Epithelial cell of prostate (primary cell): ENCODE measurements at places on chromosomes 5 and 9.
A peak's percentile ranks its signal among the peaks of the same experiment; 100 is the strongest.

GRCh38 chr5:158658446-158659230 lies 441.1 kb downstream of the EBF1 start:
- no peak for DNase-seq

DNA sequence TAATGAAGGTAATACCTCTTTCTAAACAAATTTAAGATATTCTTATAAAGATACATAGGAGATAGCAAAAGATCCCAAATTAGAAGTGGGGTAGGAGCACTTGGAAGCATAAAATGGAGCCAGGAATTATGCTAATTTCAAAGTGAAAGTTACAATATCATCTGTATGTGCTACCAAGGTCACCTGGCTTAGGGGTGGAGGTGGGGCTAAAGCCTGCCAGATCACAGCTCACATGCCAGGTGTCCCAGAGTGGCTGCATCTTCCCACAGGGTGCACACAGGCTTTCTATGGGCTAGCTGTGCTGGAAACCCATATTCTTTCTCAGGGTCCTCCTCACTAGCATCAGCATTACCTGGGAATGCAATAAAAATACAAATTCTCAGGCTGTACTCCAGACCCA lies 118.2 kb upstream of the TXNDC8 start:
- DNase-seq, result no peak

DNA sequence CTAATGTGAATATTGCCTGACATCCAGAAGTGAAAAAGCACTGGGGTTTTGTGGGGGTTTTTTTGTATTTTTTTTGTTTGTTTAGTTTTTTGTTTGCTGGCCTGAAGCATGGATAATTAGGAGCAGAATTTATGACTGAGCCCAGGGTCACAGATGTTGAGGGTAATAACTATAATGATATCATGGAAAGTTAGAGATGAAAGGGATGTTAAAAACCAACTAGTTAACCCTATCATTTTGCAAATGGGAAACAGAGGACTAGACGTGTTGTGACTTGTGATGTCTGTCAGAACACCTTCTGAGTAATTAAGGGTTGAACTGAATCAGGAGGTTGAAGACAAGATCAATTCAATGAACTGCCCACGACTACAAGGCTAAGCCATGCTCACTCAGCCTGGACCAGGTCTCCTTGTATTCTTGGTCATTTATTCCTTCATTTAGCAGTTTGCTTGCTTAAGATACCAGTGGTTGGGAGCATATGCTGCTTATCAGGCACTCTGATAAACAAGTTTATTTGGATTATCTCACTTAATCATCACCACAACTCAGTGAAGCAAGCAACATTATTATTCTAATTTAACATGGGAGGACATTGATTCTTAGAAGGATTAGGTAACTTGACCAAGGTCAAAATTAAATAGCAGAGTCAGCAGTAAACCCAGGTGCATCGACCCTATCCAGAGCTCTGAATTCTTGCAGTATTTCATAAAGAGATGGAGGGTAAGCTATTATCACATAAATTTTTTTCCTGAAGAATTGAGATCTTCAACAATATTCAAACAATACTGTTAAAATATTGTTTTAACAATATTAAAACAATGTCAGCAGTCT lies 75.7 kb upstream of the PIK3R1 start:
- no peak for DNase-seq

DNA sequence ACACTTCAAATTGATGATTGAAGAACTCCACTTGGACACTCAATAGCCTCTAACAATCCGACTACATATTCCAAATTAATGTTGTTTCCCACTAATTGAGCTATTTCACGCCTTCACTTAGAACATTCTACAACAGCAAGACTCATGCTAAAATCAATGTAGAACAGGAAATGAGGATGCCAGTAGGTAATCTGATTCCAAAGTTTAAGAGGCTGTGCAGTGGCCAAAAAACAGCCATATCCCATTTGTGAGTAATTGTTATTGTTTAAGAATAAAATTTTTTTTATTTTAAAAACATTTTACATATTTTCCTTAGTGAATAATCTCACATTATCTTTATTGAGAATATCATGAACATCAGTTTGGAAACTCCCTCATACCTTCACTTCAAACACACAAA lies 35.7 kb upstream of the GHR start:
- DNase-seq, result no peak

DNA sequence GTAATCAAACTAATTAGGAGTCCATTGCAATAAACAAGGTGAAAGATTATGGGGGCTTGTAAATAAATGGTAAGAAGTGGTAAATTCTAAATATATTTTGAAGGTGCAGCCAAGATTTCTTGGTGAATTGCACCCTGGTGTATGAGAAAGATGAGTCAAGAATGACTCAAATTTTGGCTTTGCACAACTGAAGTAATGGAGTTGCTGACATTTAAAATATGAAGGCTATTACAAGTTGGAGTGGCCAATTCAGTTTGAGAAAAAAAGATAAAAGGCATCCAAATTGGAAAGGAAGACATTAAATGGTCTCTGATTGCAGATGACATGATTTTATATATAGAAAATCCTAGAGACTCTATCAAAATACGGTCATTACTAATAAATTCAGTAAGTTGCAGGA lies 2330.6 kb downstream of the MAT2B start:
- no peak for DNase-seq

DNA sequence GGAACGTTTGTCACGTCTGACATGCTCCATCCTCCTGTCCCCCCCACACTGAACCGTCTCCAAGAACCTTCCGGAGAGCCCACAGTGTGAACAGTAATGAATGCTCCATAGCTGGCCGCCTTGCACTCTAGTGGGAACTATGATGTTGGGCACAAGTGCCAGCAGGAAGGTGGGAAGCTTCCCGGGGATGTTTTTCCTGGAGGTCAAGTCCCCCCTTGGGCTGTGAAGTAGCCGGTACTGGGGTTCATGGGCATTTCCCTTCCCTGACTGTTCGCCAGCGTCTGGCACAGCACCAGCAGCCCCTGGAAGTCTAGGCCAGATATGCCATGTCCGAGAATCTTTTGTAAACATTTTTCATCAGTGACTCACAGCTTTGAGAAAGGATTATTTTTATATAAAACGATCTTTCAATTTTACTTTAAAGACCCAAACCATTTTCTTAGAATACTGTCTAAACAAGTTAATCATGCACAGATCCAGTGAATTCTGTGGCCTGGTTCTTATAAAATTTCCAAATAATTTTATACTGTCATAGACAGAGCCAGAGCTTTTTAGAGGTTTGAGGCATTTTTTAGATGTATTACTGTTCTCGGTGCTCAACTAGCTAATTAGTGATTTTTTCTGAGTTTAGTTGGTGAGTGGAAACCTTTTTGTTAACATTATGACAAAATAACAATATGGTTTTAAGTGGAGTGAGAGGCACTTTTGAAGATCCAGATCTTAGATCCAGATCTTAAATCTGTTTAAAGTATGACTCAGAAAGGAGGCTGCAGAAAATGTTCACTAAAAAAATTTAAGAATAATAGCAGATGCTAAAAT lies 11.6 kb downstream of the ABL1 start:
- no peak for DNase-seq

DNA sequence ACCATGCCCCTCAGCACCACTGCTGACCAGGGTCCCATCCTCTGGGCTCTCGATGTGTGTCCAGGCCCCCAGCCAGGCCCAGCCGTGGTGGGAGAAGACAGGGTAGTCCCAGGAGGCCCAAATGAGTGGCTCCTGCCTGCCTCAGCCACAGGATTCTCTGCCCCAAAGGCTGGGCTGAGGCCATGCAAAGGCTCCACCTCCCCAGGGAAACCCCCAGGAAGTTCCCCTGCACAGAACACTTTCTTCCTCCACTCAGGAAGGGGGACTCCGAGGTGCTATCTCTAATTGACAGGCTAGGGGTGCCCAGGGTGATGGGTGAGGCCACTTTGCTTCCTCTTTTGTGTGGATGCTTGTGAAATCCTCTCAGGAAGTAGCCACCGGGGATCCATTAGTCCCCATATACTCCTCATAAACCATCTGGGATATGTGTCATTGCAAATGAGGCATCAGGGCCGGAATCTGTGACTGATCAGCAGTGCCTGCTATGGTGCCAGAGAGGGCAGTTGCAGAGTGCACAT lies 23.1 kb upstream of the TDRD7 start:
- DNase-seq, result no peak

- DNase-seq, result peak; percentile 61
Observed at GRCh38 chr5:119268387-119269060, 87.3 kb upstream of the TNFAIP8 start.

DNA sequence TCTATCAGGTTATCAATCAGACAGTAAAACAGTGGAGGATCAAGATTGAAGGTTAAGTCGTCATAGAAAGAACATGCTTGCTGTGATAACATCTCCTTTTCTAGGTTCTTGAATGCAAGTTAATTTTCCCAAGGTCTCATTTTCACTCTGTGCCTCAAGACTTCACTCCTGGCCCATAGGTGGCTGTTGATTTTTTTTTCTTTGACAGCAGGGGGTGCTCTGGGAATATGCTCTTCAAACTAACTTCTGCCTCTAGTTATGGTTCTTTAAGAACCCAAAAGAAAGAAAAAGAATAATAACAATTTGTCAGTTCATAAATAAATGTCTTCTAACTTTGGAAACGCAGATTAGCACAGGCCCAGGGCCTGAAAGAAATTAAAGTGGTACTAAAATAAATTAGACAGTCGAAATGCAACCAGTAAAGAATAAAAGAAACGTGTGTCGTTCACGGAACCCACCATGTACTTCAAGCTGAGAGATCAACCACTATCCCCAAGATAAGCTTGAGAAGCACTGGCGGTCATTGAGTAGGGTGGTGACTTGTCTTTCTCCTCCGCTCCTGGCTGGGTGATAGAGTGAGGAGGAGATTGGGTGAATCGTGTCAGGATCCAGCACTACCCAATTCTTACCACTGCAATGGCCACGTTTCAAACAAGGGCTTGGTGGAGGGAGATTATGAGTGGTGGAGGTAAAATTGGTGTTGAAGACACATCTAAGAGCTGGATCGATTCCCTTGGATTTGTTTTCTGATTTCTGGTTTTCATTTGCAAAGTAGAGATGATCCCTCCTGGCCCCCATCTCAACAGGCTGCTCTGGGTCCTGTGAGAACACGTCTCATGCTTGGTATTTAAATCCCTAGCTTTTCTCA lies 93.4 kb upstream of the IRX4 start:
- DNase-seq, result no peak

DNA sequence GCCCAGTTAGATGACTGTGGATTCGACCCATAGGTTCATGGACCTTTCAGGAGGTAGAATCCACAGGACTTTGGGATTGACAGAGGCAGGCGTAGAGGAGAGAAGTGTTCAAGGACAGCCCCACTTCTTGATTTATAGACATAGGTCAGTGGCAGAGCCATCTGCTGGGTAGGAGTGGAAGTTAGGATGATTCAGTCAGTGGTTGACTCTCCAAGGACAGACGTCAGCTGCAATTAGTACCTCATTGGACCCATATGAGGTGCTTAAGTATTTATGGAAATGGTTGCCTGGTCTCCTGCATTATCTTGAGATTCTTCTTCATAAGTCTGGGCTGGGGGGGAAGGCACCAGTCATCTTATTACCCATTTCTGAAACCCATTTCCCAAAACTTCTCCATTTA lies 70.9 kb downstream of the SH3RF2 start:
- DNase-seq, result no peak

DNA sequence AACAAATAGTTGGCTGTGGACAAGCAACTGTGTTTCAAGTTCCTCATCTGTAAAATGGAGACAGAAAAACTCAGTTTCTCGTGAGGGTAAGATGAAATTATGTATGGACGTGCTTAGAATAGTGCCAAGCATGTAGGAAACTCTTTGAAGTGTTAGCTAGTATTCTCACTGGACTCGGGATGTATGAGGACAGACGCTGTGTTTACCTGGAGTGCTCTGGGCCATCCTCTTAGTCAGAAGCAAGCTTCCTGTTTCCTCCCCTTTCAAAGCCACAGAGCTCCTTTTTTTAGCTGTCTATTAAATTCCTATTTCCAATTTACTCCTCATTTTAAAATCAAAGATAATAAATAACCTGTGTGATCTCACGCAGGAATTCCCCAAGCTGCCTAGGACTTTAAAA lies 23.8 kb upstream of the IQGAP2 start:
- no peak for DNase-seq

DNA sequence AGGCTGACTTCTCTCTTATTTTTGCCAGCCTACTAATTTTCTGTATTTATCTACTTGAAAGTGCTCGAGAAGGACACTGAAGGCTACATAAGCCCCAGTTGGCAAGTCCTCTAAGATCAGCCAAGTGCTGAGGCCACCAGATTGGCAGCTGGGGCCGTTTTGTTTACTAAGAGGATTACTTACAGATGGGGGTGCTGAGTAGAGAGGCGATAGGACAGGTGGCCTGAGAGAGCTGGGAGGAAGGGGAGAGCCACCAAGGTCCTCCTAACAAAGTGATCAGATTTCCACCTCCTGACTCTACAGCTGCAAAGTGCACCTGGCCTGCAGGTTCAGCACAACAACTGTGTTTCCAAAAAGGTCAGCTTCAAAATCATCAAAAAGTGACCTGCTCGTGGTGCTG lies 32.9 kb downstream of the FRMD3 start:
- DNase-seq, result no peak

DNA sequence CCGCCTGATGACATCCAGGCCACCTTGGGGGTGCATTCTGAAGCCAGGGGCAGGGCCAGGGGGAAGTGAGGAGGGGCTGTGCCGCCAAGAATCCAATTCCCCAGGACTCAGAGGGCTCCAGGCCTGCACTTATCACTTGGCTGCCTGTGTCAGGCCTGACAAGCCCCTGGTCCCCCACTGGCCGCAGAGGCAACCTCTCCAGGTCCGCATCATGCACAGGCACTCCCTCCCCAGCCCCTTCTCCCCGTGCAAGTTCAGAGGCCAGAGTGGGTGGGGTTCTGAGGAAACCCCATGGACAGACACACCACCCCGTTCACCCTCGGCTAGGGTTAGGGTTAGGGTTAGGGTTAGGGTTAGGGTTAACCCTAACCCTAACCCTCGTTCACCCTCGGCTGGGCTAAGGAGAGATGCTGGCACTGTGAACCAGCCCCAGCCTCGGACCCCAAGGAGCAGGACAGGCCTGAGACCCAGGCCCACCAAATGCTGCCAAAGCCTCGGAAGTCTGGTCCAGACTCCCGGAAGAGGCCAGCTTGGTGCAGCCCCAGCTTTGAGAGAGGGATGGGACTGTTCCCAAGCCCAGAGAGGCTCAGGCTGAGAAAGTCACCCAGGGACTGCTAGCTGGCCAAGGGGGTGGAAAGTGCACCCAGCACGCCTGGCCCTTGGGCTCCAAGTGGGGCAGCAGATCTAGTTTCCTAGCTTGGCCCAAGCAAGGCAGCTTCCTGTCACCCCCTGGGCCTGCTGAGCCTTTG lies 4.9 kb downstream of the LCN2 start:
- DNase-seq, result no peak
